ENCODE measurements at places on chromosomes 3 and 15.

DNA sequence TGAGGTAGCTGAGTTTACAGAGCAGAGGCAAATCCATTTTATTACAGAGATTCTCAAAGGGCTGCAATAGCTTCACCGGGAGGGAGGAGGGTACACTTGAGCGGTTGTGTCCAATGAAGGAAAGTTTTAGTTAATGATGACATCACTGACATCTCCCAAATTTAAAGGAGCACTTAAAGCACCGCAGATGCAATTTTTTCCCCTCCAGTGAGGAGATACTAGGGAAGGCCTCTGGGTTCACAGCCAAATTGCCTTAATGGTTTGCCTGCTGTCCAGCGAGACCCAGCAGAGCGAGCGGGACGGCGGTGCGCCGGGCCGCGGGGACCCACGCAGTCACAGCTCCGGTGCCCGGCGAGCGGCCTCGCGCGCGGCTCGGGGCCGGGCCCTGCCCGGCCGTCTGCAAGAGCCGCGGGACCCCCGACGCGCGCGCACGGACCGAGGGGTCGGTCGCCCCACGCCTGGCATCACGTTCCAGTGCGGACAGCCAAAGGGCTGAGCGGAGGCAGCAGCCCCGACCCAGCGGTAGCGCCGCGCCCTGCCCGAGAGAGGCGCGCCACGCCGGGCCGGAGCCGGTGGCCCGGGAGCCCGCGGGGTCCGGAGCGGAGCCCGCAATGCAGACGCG, 160.5 kb upstream of the CHRNA7 start:
- DNase-seq, result no peak

DNA sequence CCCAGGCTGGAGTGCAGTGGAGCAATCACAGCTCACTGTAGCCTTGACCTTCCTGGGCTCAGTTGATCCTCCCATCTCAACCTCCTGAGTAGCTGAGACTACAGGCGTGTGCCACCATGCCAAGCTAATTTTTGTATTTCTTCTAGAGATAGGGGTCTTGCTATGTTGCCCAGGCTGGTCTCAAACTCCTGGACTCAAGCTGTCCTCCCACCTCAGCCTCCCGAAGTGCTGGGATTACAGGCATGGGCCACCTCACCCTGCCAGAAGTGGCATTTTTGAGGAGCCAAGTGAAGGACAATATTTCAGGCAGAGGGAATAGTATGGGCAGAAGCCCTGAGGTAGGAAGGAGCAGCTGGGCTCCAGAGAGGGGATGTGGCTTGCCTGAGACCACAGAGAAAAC, 4.7 kb downstream of the ANKDD1A start:
- no peak for DNase-seq

GRCh38 chr15:93865586-93865985, 365.8 kb upstream of the MCTP2 start:
- DNase-seq, result no peak

GRCh38 chr15:47461652-47462141, 255.6 kb upstream of the SEMA6D start:
- no peak for DNase-seq

Measured in activated CD4-positive, alpha-beta T cell treated with anti-CD3 and anti-CD28 coated beads, Interleukin-2, amount 10 ng/mL, durations not matched to agents 24 days and 14 days (primary cell).